Stimulated activated CD4-positive, alpha-beta T cell treated with anti-CD3 and anti-CD28 coated beads, TNF-alpha, amount 100 ng/mL, for 4 hours (primary cell): ENCODE measurements at places on chromosomes 2 and 18.

DNA sequence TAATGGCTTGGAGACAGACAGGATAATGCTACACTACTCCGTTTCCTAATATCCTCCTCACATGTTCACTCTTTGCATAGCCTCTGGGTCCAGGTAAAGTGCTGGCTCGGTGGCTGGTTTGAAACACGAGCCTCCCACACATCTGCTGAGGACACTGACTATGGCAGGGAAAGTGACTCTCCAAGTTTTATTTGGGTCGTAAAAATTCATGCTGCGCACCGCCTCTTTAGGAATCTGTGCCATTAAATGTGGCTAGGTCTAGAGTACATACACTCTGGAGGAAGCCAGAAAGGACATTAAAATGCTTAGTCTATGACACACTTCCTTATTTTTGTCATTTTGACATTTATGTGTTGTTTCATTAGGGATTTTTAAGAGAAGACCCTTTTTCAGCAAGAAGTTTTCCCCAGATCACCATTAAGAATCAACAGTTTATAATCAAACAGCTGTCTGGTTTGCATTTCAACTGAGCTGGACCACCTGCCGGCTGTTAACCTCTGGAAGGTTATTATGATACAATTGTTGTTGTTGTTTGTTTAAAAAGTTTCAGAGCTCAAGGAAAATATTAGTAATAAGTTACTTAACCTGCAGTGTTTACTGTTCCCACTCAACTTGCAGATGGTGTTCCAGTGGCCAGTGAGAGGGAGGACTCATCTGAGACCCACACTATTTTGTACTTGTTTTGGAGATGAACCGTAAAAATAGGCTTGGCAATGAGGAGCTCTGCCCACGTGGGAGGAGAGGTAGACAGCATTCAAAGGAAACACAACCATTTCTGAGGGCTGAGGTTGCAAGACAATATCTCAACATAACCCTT, 443.3 kb upstream of the MEIS1 start:
- DNase-seq, result no peak

- no peak for DNase-seq
These were observed 7.6 kb downstream of the PRKAG3 start for GRCh38 chr2:218824004-218824403.

DNA sequence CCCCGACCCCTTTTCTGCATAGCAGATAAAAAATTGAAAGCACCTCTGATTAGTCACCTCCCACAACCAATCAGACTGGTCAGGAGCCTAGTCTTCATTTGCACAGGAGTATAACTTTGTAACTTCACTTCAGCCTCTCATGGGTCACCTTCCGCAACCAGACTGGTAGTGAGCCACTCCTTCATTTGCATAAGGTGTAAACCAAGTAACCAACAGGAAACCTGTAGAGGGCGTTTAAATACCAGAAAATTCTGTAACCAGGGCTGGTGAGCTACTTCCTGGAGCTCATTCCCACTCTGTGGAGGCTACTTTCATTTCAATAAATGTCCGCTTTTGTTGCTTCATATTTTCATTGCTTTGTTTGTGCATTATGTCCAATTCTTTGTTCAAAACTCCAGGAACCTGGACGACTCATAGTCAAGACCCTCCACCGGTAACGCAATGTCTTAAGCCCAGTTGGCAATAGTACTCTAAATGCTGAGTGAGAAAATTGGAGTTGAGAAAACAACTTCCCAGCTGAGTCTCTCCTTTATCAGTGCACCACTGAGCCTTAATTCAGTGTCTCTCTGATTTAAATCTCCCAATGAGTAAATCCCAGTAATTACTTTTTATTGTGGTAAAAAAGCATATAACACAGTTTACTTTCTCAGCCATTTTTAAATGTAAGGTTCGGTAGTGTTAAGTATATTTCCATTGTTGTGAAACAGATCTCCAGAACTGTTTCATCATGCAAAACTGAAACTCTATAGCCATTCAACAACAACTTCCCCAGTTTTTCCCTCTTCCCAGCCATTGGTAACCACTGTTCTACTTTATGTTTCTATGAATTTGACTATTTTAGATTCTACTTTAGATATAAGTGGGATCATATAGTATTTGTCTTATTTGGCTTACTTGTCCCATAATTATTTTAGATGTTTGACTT, 392.7 kb upstream of the SLC8A1 start:
- no peak for DNase-seq

GRCh38 chr2:48454504-48454903, 75.5 kb upstream of the STON1 start:
- DNase-seq, result no peak
